ENCODE measurements at places on chromosomes 3 and 15. TPM values are rescaled to one million over a fixed set of nuclear protein-coding genes. Genes with fewer than 3 reads are reported as not detected.

DNA sequence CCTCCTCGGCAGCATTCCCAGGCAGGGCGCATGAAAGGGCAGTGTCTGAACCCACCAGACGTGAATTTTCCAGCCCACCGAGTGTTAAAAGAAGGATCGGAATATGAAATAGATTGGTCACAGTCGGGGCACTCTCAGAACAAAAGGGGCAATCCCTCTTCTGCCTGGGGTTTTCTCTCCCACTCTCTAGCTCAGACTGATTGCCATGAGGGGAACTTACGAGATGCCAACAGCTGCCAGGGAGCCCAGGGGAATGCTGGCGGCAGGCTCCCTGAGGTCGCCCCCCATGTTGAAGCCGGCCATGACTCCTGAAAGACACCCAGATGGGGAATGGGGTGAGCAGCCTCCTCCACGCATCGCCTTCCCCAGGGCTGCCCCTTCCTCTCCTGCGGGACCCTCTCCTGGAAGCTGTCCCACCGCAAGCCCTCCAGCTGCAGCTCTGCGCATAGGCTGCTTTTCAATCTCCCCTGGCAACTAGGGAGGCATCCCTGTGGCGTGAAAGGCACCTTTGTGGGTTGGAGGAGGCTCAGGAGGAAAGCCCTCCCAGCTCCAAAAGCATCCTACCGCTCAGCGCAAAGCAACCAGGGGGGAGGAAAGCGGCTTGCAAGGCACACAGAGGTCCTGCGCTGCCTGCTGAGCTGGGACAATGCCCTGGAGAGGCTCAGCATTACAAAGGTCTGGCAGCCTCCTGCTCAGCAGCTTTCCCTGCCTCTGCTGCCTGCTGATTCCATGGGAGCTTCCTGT, 64.8 kb upstream of the HEG1 start:
- H3K36me3 ChIP-seq: no peaks in the 10 kb centered on the region
- H3K4me1 ChIP-seq: no peaks in the 10 kb centered on the region
- DNase-seq: no peak
- H3K4me3 ChIP-seq: no peak overlapping the region
- H3K27ac ChIP-seq: no peak overlapping the region

DNA sequence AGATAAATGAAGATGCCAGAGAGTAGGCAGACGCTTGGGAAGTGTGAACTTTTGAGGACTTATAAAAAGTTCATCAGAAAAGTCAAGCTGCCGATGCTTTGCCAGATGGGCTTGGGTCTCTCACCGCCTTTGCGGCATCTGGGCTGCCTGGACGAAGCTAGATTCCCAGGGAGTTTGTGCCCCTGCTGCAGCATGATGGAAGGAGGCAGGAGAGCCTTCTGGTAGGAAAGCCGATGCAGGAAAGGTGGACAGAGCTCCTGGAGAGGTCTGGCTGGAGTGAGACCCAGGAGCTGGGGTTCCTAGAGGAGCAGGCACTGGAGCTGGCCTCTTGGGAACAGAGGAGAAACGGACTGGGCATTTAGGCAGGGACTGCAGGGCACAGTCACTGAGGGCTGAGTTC, 51.9 kb upstream of the ATP2B2 start:
- H3K27me3 ChIP-seq: peaks cover 13% of the 10 kb centered on the region
- no peak overlapping the region for H3K27ac ChIP-seq
- DNase-seq: no peak
- no peaks in the 10 kb centered on the region for H3K36me3 ChIP-seq
- no peak overlapping the region for H3K4me3 ChIP-seq

DNA sequence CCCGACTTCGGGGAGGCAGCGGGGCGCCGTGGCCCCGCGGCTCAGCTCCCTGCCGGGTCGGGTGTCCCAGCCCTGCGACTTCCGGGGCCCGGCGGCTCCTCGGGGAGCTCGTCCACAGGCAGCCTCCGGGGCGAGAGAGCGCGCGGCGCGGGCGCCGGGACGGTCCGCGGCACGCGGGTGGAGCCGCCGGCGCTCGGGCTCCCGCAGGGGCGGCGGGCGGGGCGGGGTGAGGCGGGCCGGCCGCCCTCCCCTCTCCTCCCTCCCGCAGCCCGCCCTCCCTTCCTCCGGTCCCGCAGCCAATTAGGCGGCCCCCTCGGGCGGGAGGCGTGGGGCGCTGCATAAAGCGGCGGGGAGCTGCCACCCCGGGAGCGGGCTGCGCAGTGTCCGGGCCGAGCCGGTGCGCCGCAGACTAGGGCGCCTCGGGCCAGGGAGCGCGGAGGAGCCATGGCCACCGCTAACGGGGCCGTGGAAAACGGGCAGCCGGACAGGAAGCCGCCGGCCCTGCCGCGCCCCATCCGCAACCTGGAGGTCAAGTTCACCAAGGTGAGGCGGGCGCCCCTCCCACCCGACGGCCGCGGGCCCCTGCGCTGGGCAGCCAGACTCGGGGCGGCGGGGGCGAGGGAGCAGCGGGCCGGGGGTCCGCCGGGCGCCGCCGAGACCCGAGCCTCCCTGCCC, at the start of gene ALDH1A3:
Gene ALDH1A3 (plus strand): TSS at position 368 of the 675 bp plus-strand sequence. CDS start 77 bp downstream, at position 445.
- H3K36me3 ChIP-seq: 0 out of 2 replicates have a peak, but pooled peaks cover 2% of the 10 kb centered on the region
- H3K4me1 ChIP-seq: peaks cover 57% of the 10 kb centered on the region
- peak within 1 kb of the TSS; percentile 78 for H3K27ac ChIP-seq
- peak; percentile 39 for DNase-seq
- H3K27me3 ChIP-seq: no peaks in the 10 kb centered on the region

- H3K4me3 ChIP-seq: no peak overlapping the region
- H3K27ac ChIP-seq: no peak overlapping the region
- H3K36me3 ChIP-seq: no peaks in the 10 kb centered on the region
- no peaks in the 10 kb centered on the region for H3K27me3 ChIP-seq
- DNase-seq: no peak
- H3K4me1 ChIP-seq: no peaks in the 10 kb centered on the region
Measured at GRCh38 chr3:141391298-141391990, 23.1 kb downstream of the ZBTB38 start.

Gene STARD9
- 5.0 TPM for total RNA-seq

Gene PCSK6
- total RNA-seq: 13.5 TPM

Gene ZBED2
- 16.1 TPM for total RNA-seq

Measured in HCT116 (cell line).